CMK (cell line): ENCODE measurements at places on chromosomes 4 and X.

DNA sequence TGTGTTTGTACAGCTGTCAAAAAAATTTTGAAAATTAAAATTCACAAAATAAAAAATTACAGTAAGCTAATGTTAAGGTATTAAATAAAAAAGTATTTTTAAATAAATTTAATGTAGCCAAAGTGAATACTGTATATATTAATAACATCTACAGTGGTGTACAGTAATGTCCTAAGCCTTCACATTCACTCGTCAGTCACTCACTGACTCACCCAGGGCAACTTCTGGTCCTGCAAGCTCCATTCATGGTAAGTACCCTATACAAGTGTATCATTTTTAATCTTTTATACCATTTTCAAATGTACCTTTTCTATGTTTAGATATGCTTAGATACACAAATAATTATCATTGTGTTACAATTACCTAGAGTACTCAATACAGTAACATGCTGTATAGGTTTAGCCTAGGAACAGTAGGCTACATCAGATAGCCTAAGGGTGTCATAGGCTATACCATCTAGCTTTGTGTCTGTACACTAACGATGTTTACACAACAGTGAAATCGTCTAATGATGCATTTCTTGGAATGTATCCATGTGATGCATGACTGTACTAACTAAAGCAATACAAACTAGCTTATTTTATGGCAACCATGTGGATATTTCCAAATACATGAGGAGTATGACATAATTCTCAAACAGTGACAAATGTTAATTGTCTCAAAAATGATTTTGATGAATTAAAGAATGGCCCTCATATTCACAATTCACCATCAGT lies 13.7 kb downstream of the DDX60 start:
- no peak for DNase-seq

GRCh38 chr4:109803924-109804571 lies 2.2 kb upstream of the CFI start:
- DNase-seq = no peak

GRCh38 chrX:1384658-1385252 lies 7.2 kb downstream of the SLC25A6 start:
- DNase-seq = no peak

DNA sequence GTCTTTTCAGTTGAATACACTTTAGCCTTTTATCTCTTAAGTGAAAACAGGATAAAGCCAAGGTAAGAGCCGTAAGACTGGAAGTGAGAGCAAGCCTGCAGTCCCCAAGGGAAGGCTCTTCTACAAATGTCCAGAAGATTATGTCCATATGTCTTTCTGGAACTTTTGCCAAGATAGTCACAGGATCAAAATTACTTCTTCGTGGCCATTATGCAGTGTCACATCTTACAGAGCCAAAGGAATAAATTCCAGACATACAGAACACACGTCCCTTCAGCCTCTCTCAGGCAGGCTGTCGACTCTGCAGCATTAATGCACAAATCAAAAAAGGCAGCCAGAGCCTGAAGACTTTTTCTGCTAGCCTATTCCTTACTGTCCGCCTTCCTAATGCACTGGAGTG lies 10.9 kb upstream of the GATB start:
- DNase-seq = no peak

GRCh38 chr4:25535278-25535677 lies 120.4 kb upstream of the SLC34A2 start:
- DNase-seq = no peak

- no peak for DNase-seq
Measured at GRCh38 chr4:1933700-1934099, 62.5 kb downstream of the NSD2 start.

- DNase-seq = no peak
Measured at GRCh38 chrX:46327566-46328115, 217.6 kb downstream of the ZNF674 start.

DNA sequence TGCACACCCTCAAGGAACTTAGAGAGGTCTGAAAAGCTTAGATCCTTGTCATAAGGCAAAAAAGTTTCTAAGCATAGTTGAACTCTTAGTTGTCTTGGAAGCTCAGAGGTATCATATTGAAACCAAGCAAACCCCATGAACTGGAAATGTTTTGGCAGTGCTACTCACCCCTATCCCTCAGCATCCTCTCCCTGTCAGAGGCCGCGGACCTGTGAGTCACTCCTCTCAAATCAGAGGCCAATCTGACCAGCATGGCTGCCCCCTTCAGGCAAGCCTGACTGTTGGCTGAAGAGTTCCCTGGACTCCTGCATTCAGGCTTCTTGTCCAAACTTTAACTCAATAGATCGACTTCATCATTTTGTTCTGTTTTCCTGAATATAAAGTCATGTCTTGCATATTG lies 69.4 kb downstream of the KCNIP4 start:
- no peak for DNase-seq

DNA sequence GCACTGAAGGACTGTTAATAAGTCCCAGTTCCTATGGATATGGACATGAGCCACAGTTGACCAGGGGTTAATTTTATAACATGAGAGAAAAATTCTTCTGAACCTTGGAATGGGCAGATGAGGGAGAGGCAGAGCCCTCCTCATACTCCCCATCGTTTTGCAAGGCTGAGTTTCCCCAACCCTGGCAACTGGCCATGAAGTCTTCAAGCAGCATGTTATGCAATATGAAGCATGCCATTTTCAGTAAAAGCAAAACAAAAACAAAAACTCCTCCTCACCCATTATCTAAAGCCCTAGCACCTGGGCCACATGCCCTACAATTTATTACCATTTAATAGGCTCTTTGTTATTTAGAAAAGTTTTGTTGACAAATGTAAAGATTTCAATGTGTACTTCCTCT lies 64.5 kb downstream of the GPC4 start:
- no peak for DNase-seq

- no peak for DNase-seq
Measured at GRCh38 chr4:6987588-6987961, 55.6 kb upstream of the TADA2B start.

DNA sequence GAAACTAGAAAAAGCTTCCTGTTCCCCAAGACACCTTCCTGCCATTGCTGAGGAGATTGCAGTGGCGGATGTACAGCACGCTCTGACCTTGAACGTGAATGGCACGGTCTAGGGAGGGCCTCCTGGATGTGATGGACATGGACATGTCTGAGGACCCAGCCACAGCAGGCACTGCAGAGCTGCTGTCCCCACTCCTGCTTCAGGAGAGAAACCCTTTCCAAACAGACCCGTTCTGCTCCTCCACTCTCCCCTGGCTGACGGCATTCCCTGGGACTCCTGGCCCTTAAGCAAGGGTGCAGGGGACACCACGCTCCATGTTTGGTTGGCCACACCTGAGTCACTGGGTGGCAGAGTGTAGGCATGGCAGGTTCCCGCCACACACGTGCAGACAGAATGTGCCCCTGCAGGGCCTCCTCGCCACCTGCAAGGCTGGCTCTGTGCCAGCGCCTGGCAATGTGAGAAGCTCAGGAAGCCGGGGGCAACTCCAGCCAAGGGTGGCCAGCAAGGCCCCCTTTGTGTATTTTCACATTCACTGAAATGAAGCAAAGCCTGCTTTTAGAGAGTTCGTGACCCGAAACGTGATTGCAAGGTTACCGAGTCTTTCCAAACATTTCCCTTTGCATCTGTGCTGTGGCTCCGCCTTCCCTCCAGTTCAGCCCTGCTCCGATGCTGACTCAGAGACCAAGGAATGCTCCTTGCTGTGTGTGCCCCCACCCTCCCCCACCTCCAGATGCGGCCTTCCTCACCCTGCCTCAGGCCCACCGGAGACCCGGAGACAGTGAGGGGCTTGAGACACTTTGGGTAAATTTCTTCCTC lies 46.1 kb downstream of the HTRA3 start:
- DNase-seq = no peak

DNA sequence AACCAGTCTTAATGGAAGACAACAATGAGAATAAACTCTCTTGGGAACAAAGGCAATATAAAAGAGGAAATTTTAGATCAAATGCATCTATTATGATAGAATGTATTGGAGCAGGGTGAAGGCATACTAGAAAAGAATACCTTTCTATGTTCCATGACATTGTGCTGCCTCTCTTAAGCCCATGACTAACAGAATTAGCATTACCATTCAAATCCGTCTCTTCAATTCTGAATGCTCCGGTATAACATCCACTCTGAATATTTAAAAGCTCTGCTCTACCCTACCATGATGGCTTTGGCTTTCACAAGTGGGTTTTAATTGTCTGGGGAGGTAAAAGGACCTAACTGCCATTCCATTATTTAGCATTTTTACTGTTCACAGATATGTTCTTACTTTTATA lies 1878.4 kb downstream of the ARAP2 start:
- DNase-seq = no peak

DNA sequence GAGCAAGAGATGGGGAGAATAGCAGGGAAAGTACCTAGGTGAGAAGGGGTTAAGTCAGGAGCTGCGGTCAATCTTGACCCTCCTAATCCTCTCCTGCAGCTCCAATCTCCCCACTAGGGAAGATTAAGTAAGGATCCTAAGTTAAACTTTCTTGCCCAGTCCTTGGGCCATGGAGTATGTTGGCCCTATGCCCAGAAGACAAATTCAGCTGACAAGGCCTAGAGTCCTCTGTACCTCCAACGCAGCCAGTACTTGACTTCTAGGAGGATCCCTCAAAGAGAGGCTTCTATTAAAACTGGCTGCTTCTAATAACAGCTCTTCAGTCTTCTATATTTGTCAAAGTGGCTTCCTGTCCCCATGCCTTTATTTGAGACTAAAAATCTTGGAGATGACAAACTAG lies 1.4 kb downstream of the CLDN2 start:
- no peak for DNase-seq

GRCh38 chrX:139049465-139049864 lies 337.9 kb upstream of the FGF13 start:
- DNase-seq = no peak

- no peak for DNase-seq
Measured at GRCh38 chr4:76634220-76634619, 199.2 kb downstream of the SHROOM3 start.

DNA sequence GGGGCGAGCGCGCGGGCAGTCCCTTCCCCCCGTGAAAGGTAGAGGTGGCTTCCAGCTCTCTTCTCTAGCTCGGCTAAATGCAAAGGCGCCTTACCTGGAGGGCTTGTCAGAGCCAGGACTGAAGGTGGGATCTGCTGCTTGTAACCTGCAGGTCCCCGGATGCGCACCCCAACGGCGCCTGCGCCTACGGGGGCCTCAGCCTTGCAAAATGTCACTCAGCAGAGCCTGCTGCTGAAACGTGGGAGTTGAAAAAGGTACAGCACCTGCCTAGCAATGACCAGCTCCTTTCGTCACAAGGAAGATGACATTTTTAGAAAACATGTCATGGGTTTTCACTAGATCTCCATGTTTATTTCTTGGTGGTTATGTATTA lies 583 bp downstream of the ABHD18 start:
- no peak for DNase-seq

GRCh38 chrX:74179499-74179898 lies 124.5 kb upstream of the ZCCHC13 start:
- no peak for DNase-seq

DNA sequence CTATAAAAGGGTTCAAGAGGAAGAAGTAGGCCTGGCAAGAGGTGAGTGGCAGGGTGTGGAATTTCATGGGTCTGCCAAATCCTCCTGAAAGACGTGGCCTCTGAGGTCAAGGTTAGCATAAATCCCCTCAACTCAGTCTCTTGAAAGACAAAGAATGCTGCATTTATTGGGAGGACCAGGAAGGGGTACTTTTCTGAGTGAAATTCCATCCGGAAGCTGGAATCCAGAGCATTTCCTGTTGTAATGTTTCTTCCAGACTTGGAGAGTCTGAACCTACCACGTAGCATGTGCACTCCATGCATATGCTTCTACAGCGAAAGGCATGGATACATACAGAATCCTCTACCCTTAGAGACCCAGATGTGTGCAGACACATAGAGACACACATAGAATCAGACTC lies 13.4 kb upstream of the FGD1 start:
- DNase-seq = no peak

DNA sequence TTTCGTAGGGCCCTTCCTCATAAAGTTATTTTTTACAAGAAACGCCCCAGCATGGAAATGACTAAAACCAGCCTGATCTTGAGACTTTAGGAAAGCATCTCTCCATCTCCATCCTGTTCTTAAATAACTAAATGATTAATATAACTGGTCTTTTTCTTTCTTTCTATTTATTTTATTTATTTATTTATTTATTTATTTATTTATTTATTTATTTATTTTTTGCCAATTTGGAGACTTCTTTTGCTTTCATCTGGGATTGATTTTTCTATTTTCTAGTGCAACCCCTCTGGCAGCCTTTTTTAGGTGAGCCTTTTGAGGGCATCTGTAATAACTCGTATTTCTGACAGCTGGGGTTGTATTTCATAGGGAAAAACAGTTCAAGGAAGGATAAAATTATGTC lies 1.2 kb upstream of the KLHL34 start:
- DNase-seq = no peak

GRCh38 chr4:168614281-168615057 lies 117.6 kb downstream of the PALLD start:
- no peak for DNase-seq

- DNase-seq = no peak
Measured at GRCh38 chrX:48956728-48957414, 536 bp downstream of the OTUD5 start.

GRCh38 chr4:181476508-181476890 lies 766.7 kb upstream of the TENM3 start:
- DNase-seq = no peak

GRCh38 chr4:126369076-126369475 lies 1054.3 kb downstream of the FAT4 start:
- DNase-seq = no peak

DNA sequence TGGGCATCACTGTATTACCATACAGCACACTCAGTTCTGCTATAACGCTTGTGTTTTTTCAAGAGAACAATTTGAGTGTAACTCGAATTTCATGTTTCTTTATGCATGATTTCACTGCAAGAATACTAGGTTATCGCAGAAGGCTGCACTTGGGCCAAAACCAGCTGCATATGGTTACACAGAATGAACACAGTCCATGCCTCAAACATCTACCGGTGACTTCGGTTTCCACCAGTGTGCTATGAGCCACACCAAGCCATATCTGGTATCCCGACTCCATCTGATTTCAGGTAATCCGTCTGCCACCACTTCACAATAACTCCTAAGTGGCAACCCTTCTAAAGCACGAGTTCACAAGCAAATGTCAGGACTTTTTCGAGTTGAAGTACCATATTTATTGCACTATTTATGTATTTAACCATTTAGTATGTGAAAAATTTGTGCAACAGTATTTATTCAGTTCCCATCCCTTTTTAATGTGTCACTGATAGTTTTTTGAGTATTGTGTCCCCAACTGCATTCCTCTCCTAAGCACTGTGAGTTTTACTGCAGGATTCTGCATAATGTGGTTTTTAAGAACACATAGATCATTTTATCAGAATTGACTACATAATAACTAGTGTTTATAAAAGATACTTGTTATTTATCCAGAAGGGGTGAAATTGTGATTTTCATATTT lies 111.8 kb downstream of the APBB2 start:
- no peak for DNase-seq

DNA sequence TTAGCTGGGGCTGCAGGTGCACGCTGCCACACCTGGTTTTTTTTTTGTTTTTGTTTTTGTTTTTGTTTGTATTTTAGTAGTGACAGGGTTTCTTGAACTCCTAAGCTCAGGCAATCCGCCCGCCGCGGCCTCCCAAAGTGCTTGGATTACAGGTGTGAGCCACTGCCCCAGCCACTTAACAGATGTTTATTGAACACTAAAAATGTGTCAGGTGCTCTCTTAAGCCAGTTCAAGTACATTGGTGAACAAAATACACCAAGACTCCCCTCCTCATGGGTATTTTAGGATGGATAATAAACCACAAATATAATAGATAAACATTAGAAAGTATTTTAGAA lies 69.9 kb downstream of the TRAPPC11 start:
- DNase-seq = no peak
